ENCODE measurements at places on chromosomes 12 and 14.
A peak's percentile ranks its signal among the peaks of the same experiment; 100 is the strongest.

GRCh38 chr14:68856572-68856971 is 63.7 kb upstream of the ZFP36L1 start:
- no peak for DNase-seq

- DNase-seq = no peak
These were observed 153.1 kb downstream of the TMEM117 start for GRCh38 chr12:43988838-43989560.

DNA sequence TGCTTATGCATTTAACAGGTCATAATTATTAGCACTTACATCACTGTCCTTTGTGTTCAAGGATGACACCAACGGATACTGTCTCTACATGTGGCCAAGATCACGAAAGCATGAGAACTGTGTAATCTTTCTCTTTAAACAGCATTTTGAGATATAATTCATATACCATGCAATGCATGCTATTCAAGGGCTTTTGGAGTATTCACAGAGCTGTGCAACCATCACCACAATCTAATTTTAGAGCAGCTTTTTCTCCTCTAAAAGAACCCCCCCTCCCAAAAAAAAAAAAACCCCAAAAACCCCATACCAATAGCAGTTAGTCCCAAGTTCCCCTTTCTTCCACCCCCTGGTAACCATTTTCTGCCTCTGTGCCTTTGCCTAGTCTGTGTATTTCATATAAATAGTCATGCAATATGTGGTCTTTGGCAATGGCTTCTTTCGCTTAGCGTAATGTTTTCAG is 60.6 kb downstream of the SPRING1 start:
- no peak for DNase-seq

- peak; percentile 85 for DNase-seq
These were observed 16.4 kb downstream of the MLXIP start for GRCh38 chr12:122094735-122095631.

- peak; percentile 61 for DNase-seq
These were observed 658.5 kb upstream of the MGAT4C start for GRCh38 chr12:86914721-86915120.

DNA sequence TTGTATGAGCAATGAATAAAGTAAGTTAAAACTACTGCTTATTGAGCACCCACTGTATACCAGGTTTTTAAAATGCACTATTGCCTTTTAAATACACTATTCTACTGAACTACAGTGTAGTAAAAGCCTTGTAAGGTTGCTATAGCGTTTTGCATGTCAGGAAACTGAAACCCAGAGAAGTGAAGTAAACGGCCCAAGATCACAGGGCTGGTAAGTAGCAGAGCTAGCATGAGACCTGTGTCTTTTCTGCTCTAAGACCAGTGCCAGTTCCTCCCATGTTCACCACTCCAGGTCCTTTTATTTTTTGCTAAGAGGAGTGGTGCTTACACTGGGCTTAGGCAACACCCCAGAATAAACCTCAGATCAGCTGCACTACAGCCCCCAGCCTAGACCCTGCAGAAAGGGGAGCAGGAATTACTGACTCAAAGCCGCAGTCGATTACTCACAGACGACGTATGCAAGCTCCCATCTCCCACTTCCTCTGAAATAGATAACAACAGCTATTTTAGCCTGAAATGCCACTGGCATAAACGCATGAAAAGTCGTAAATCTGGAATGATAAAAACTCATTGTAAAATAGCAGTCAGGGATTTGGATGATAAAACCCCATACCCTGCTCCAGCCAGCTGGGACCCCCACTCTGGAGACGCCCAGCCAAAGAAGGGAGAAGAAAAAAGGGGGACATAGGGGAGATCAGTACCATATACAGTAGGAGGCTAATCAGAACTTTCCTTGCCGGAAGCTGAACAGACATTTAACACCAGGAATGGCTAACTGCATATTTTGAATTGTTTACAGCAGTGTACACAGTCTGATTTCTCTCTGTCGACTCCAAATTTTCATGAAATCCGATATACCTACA is 108.3 kb downstream of the NUAK1 start:
- DNase-seq = peak; percentile 32

- peak; percentile 12 for DNase-seq
These were observed 215.0 kb downstream of the KIF26A start for GRCh38 chr14:104353221-104353920.

- DNase-seq = no peak
These were observed 24.0 kb downstream of the POLE start for GRCh38 chr12:132662901-132663755.

DNA sequence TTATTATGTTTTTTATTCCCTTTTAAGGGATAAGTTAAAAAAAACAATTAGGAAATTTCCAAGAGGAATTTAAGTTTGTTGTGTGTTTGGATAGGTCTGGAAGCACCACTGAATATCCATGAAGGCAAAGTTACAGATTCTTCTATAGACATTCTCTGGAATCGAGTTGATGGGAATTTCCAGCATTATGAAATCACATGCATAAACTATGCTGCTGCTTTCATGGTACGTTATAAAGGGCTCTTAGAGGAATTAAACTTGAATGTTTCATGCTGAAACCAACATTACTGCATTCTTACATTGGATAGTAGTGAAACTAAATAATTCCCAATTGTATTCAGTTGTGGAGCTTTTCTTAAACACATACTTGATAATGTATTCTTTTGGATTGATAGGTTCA is 21.5 kb upstream of the PTPRQ start:
- DNase-seq = peak; percentile 46

DNA sequence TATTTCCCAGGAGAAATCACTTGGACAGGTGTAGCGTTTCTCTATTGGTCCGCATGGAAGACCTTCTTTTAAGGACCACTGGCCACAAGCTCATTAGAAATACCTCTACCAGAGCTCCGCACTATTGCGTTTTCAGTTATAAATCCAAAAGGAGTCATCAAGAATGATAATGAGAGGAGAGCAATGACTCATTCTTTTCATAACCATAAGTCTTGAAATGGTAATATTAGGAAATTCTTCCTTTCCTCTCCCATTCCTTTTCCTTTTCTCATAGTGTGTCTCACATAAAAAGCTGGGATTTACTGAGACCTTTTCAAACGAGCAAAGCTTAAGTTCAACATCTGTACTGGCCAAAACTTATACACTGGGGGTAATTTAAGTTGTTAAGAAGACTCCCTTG is 215.7 kb downstream of the CPNE8 start:
- no peak for DNase-seq

DNA sequence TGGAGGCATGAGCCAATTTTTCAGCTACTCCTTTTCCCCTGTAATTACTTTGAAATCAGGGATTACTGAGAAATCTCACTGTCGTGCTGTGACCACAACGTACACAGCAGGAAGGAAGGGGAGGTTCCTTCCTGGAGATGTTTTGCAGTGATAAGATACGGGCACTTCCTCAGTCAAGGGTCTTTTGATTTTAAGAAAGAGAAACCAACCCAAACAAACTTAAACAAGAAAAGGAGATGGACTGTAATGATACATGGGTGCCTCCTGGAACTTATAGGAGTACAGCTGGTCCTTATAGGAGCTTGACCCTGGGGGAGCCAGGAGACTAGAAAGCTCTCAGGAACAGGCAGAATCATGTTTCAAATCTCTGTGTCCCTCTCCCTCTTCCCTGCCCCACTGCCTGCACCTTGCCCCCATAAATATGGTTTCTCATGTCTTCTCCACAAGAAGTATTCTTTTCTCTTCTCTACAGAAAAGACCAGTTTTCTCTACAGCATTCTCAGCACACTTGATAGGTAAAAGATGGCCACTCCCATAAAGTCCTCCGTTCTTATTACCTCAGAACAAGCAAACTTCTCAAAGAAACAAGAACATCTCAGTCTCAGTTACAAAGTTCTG is 281.1 kb upstream of the AMIGO2 start:
- DNase-seq = no peak

DNA sequence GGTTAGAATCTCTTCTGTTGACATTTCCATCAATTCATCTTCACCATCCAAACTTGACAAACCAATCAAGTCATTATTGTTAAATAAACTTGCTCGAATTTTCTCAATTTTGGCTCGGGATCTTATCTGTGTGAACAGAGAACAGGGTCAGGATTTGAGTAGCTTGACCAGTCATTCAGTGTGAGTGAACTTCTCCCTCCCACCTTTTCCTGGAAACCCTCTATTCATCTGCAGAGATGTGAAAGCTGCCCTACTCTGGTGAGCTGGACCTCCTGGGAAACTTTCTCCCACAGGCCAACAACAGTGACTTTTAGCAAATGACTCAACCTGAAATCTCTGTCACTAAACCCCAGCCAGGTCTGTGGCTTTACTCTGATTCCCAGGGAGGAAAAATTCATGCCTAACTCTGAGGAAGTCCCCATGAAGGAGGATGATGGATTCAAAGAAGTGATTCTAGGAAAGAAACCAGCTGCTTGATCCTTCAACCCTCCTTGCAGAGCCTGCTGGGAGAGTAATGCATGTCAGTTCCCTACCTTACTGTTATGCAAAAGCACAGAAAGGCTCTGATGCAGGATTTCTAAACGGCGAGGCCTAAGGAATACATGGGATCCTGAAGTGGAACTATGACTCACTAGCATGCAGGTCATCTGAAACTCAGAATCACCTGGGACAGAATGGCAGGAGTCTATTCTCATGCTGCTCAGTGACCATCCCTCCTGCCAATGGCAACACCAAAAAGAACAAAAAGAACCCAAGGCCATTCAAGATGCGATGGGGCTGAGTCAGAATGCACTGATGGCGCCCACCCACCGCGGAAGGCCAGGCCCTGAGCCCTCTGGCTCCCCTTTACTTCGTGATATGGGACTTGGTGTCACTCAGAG is 58.0 kb downstream of the TRAFD1 start:
- peak; percentile 68 for DNase-seq

GRCh38 chr12:52362118-52362726 is 5.1 kb downstream of the KRT85 start:
- DNase-seq = no peak

GRCh38 chr14:75333606-75334548 is 55.2 kb downstream of the FOS start:
- peak; percentile 62 for DNase-seq

- no peak for DNase-seq
These were observed 11.3 kb downstream of the PRKCH start for GRCh38 chr14:61332658-61333029.

GRCh38 chr12:107236824-107237511 is 143.6 kb upstream of the CRY1 start:
- DNase-seq = no peak

- peak; percentile 90 for DNase-seq
These were observed 261 bp upstream of the RNU7-1 start for GRCh38 chr12:6943389-6943721.

DNA sequence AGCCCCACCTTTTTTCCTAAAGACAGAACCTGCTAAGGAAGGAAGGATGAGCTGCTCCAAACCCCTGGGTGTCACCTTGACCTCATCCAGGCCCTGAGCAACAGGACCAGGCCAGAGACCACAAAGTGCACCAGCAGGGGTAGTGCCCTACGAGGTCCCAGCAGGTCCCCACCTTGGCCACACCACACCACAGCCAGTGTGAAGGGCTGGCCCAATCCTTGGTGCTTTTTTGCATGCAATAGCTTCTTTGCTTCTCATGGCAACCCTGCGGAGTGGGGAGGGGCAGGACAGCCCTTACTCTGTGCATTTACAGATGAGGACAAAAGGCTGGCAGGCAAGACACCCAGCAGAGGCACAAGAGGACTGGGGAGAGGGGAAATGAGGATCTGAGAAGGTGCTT is 352.6 kb downstream of the BCL11B start:
- no peak for DNase-seq

DNA sequence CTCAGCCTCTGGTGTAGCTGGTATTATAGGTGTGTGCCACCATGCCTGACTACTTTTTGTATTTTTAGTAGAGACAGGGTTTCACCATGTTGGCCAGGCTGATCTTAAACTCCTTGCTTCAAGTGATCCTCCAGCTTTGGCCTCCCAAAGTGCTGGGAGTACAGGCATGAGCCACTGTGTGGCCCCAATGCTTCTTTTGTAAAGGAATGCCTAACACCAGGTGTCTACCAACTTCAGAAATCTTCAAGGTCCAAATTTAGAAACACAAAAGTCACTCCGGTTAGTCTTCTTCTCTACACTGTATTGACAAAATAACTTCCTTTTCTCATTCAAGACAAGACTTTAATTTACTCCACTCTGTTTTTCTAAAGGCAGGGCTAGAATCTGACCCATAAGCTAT is 188.7 kb downstream of the PRKD1 start:
- no peak for DNase-seq

Measured in lung (tissue), 17 donors.